ENCODE measurements at places on chromosomes 5 and 9. TPM values are rescaled to one million over a fixed set of nuclear protein-coding genes. Genes with fewer than 3 reads are reported as not detected.

- no peak for DNase-seq
Observed at GRCh38 chr5:31476738-31477141, 55.2 kb downstream of the DROSHA start.

DNA sequence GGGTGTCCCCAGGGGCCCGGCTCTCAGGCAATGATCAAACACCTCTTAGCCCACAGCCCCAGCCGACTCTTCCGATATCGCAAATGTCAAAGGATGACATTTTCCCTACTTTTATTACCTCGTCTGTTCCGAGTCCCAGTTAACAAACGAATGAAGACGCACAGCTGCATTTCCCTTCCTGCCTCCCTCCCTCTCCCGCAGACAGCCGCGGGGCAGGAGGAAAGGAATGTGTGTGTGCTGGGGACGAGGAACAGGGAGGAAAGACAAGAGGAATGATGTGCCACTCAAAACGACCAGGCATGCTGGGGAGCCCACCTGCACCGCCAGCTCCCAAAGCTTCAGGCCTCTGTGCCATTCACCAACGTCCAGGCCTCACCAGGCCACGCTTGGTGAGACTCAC, 125.9 kb upstream of the SARDH start:
- DNase-seq = no peak

- DNase-seq = no peak
Observed at GRCh38 chr9:123795336-123795735, 134.6 kb downstream of the DENND1A start.

GRCh38 chr5:17879276-17879675, 245.0 kb downstream of the TAF11L14 start:
- DNase-seq = no peak

Gene ARSB
- 21.1 TPM for total RNA-seq

All from LHCN-M2 (cell line).